Activated naive CD8-positive, alpha-beta T cell treated with anti-CD3 and anti-CD28 coated beads, Interleukin-2, amount 10 ng/mL, durations not matched to agents 7 days and 5 days (primary cell): ENCODE measurements at places on chromosomes 16 and 17. TPM values are rescaled to one million over a fixed set of nuclear protein-coding genes. Genes with fewer than 3 reads are reported as not detected.

DNA sequence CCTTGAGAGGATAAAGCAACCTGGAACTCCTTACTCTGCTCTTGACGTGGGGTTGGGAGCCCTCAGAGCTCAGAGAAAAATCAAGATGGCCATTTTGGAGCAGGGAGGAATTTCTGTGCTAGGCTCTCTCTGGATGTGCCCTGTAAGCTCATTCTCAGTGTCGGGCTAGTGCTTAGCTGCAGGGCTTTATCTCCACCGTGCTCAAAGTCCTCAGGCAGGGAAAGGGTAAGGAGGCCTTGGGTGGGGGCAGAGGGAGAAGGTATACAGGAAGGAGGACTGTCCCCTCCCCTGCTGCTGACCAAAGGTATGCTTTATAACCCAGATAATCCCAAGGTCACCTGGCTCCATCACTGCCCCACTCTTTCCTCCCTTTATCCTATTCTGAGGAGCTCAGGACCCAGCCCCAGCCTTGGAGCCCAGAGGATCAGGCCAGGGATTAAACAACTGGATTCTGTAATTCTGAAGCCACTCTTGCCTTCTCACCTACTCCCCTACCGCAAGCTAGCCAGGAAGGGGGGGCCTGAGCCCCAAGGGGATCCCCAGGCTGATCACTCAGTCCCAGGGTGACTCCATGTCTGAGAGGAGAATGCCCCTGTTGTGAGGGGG lies 1.1 kb downstream of the DHRS11 start:
- peaks cover 11% of the 10 kb centered on the region for H3K36me3 ChIP-seq
- H3K27me3 ChIP-seq: no peaks in the 10 kb centered on the region
- H3K27ac ChIP-seq: no peak overlapping the region
- H3K4me3 ChIP-seq: peak overlapping the region; percentile 64
- H3K4me1 ChIP-seq: peaks cover 28% of the 10 kb centered on the region

PKMYT1 gene
- 116 TPM for total RNA-seq

- no peak overlapping the region for H3K4me3 ChIP-seq
- no peaks in the 10 kb centered on the region for H3K36me3 ChIP-seq
- DNase-seq: no peak
- no peaks in the 10 kb centered on the region for H3K27me3 ChIP-seq
- no peak overlapping the region for H3K27ac ChIP-seq
Observed at GRCh38 chr17:11486868-11487310, 111.4 kb upstream of the DNAH9 start.

GRCh38 chr16:84408856-84409255 lies 40.5 kb downstream of the ATP2C2 start:
- peaks cover 8% of the 10 kb centered on the region for H3K27me3 ChIP-seq
- no peak overlapping the region for H3K4me3 ChIP-seq
- H3K4me1 ChIP-seq: peaks cover 4% of the 10 kb centered on the region
- no peak for DNase-seq
- no peaks in the 10 kb centered on the region for H3K36me3 ChIP-seq

DNA sequence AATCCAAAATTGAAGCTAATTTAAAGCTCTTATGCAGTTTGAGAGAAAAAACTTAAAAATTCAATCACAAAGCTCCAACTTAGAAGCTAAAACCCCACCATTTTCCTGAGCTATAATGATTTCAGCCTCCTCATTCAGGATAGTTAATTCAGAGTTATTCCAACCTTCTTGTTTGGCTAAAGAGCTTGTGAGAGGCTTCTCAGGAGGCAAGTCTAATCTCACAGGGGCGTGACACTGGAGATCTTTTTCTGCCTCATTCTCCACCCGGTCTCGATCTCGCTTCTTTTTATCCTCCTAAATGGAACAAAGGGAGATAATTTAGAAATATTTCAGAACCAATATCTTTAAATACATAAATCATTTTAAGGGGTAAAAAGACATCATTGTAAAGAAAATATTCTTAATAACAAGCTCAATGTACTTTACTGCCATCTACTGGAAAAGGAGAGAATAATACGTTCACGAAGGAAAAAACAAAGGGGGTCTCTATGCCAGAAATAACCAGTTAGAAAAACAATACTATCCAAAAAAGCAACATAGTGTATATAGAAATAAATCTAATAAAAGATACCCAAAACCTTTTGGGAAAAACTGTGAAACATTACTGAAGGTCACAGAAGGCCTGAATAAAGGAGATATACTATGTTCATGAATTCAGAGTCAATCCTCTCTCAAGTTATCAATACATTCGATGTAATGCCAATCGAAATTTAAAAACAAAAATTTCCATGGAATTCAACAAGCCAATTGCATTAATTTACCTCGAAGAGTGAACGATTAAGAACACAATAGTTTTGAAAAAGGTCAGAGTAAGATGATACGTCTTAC lies 13.9 kb downstream of the BRD7 start:
- no peak overlapping the region for H3K27ac ChIP-seq
- DNase-seq: no peak
- peaks cover 8% of the 10 kb centered on the region for H3K4me1 ChIP-seq
- H3K4me3 ChIP-seq: no peak overlapping the region
- no peaks in the 10 kb centered on the region for H3K27me3 ChIP-seq
- peaks cover 29% of the 10 kb centered on the region for H3K36me3 ChIP-seq

GRCh38 chr17:77354670-77355455 lies 214.1 kb downstream of the SEC14L1 start:
- H3K27me3 ChIP-seq: peaks cover 1% of the 10 kb centered on the region
- no peak overlapping the region for H3K27ac ChIP-seq
- no peak overlapping the region for H3K4me3 ChIP-seq

STH gene
- not detected for total RNA-seq

GRCh38 chr17:48251950-48252349 lies 144.4 kb downstream of the SNX11 start:
- peaks cover 2% of the 10 kb centered on the region for H3K36me3 ChIP-seq
- H3K4me1 ChIP-seq: peaks cover 3% of the 10 kb centered on the region
- H3K4me3 ChIP-seq: no peak overlapping the region
- no peaks in the 10 kb centered on the region for H3K27me3 ChIP-seq
- no peak for DNase-seq

DNA sequence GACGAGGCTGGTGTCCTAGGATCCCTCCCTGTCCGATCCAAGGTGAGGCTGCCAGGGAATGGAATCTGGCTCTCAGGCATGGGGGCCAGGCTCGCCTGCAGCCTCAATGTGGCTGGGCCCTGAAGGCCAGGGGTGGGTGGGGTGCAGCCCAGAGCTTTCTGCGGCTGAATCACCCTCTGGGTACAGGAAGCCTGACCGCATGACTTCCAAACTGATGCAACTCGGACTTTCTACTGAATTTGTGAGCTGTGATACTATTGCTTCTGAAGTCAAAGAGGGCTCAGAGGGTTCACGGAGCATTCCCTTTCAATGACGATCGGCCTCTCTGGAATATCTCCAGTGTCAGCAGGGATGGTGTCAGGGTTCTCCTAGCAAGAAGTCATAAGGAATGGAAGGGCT lies 123.7 kb downstream of the METRNL start:
- H3K4me3 ChIP-seq: no peak overlapping the region
- H3K36me3 ChIP-seq: no peaks in the 10 kb centered on the region
- H3K27me3 ChIP-seq: no peaks in the 10 kb centered on the region
- DNase-seq: no peak
- H3K4me1 ChIP-seq: peaks cover 44% of the 10 kb centered on the region

DNA sequence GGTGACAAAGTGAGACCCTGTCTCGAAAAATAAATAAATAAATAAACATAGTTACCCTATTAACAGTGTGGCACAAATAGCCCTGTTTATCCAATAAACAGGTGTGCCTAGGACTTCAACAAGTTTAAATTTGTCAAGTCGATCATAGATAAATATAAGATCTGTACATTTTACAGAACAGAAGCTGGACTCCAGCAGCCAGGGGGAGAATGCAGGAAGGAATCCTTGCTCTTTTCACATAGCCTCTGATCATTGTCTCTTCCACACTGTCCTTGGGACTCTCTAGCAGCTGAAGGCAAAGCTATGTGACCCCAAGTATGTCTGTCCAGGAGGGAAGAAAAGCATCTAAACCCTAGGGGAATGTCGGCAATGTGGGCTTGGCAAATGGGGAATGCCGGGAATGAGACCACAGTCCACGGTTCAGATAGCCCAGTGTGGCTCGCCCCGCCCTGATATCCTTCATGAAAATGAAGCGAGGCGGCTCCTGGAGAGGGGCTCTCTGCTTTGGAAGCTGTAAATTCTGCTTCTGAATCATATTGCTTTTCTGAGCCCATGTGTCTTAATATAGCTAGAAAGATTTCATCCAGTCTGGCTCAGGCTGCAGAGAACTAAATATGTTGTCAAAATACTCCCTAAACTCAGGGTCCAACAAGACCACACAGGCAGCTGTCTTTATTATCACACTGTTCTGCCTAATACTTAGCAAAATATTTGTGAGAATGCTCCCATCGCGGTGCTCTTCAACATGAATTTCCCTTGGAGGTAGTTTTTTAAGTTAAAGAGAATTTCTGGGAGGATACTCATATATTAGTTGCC lies 24.9 kb upstream of the GRB2 start:
- no peak for DNase-seq
- peaks cover 15% of the 10 kb centered on the region for H3K4me1 ChIP-seq
- no peak overlapping the region for H3K4me3 ChIP-seq

DNA sequence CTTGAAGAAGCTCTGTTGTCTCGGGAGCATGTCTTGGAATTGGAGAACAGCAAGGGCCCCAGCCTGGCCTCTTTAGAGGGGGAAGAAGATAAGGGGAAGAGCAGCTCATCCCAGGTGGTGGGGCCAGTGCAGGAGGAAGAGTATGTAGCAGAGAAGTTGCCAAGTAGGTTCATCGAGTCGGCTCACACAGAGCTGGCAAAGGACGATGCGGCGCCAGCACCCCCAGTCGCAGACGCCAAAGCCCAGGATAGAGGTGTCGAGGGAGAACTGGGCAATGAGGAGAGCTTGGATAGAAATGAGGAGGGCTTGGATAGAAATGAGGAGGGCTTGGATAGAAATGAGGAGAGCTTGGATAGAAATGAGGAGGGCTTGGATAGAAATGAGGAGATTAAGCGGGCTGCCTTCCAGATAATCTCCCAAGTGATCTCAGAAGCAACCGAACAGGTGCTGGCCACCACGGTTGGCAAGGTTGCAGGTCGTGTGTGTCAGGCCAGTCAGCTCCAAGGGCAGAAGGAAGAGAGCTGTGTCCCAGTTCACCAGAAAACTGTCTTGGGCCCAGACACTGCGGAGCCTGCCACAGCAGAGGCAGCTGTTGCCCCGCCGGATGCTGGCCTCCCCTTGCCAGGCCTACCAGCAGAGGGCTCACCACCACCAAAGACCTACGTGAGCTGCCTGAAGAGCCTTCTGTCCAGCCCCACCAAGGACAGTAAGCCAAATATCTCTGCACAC lies 21.2 kb downstream of the AKAP1 start:
- peaks cover 11% of the 10 kb centered on the region for H3K4me1 ChIP-seq
- DNase-seq: no peak
- no peak overlapping the region for H3K4me3 ChIP-seq
- no peak overlapping the region for H3K27ac ChIP-seq
- no peaks in the 10 kb centered on the region for H3K27me3 ChIP-seq
- H3K36me3 ChIP-seq: peaks cover 3% of the 10 kb centered on the region

- H3K27me3 ChIP-seq: no peaks in the 10 kb centered on the region
- no peak overlapping the region for H3K4me3 ChIP-seq
- H3K36me3 ChIP-seq: peaks cover 16% of the 10 kb centered on the region
- DNase-seq: no peak
Observed at GRCh38 chr16:80671281-80671849, 130.6 kb downstream of the DYNLRB2 start.

ACE gene
- 19.3 TPM for total RNA-seq

HASPIN gene
- 17.5 TPM for total RNA-seq

KRT33A gene
- total RNA-seq: not detected

DNA sequence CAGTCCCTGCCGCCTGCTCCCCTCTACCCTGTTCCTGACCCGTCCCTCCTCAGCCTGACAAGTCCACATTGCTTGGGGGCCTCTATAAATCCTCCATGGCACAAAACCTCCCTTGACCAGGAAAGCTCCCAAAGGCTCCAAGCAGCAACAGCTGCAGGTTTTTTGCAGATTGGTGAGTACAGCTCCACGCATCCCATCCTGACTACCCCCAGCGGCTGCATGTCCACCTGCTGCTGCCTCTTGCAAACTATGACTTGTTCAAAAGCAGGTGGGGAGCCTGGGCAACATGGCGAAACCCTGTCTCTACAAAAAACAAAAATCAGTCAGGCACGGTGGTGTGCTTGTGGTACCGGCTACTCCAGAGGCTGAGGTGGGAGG lies 122.8 kb downstream of the ANKRD11 start:
- peaks cover 8% of the 10 kb centered on the region for H3K36me3 ChIP-seq
- no peak overlapping the region for H3K27ac ChIP-seq
- no peak for DNase-seq
- H3K27me3 ChIP-seq: no peaks in the 10 kb centered on the region
- peaks cover 51% of the 10 kb centered on the region for H3K4me1 ChIP-seq

DNA sequence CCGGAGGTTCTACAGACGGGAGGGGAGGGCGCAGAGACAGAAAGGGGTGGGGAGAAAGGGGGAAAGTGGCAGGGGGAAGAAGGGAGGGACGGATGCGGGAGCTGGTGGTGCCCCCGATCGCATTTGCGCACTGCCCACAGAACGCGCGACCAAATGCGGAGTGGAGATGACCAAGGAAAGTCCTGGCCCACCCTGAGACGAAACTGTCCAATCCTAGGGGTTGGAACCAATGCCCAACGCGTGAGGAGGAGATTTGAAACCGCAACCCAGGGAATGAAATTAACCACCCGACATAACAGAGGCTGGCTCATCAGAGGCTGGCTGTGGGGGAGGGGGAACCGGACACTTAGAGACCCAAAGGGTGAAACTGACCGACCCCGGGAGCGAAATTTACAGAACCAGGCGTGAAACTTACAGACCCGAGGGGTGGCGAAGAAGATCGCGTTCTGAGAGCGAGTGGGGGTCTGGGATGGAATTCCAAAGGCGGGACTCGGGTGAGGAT lies 1.4 kb downstream of the HES7 start:
- H3K27ac ChIP-seq: no peak overlapping the region
- peaks cover 4% of the 10 kb centered on the region for H3K36me3 ChIP-seq
- peaks cover 48% of the 10 kb centered on the region for H3K27me3 ChIP-seq

DNA sequence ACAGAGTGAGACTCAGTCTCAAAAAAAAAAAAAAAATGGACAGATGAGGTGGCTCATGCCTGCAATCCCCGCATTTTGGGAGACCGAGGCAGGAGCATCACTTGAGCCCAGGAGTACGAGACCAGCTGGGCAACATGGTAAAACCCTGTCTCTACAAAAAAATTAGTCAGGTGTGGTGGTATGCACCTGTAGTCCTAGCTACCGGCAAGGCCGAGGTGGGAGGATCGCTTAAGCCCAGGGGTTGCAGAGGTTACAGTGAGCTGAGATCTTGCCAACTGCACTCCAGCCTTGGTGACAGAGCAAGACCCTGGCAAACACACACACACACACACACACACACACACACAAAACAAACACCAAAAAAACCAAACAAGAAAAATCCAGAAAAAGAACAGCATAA lies 7.7 kb upstream of the ENGASE start:
- no peak overlapping the region for H3K27ac ChIP-seq
- no peak for DNase-seq
- peaks cover 5% of the 10 kb centered on the region for H3K27me3 ChIP-seq
- H3K4me3 ChIP-seq: no peak overlapping the region
- no peaks in the 10 kb centered on the region for H3K36me3 ChIP-seq
